ENCODE measurements at places on chromosomes 3 and 15.

GRCh38 chr3:45786801-45787495, 9.4 kb downstream of the SLC6A20 start:
- no peak for DNase-seq

- DNase-seq = no peak
These were observed 319.1 kb upstream of the TBL1XR1 start for GRCh38 chr3:177516158-177517011.

DNA sequence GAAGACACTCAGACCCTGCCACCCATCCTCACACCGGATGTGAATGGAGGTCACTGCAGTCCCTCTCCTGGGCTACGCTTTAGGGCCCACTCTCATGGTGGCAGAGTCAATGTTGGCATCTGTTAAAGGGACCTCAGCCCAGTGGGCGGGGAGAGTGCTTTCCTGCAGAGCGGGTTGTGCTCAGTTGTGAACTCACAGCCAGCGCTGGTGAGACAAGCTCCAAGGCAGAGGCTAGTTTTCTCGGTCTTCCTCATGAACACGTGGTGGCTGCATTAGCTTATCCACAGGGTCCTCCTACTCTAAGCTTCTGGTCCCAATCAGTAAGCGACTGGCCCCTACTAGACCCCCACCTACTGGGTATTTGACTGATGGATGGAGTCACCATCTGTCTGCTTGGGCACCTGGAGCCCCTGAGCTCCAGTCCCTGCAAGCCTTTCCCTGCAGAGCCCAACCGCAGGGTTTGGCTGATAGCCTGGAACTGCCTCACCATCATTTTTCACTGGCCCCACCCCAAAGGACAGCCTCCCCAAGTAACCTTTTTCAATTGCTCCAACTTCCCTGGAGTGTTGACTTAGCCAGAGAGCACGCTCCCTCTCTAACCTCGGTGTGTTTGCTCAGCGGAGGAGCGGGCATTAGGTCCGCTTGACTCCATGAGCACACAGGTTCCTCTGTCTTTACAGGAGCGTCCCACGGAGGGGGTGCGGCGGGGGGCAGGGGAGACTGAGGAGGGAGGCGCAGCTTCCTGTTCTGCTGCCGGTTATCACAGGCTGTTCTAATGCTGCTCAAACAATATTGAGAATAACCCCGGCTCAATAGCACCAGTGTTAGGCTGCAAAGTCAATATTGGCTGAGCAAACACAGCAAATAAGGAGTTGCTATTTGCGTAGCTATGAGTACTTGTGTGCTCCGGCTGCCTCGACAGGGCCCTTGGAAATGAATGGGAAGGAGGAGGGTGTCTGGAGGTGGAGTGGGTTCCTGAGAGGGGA, 141.7 kb downstream of the RPLP1 start:
- DNase-seq = no peak

DNA sequence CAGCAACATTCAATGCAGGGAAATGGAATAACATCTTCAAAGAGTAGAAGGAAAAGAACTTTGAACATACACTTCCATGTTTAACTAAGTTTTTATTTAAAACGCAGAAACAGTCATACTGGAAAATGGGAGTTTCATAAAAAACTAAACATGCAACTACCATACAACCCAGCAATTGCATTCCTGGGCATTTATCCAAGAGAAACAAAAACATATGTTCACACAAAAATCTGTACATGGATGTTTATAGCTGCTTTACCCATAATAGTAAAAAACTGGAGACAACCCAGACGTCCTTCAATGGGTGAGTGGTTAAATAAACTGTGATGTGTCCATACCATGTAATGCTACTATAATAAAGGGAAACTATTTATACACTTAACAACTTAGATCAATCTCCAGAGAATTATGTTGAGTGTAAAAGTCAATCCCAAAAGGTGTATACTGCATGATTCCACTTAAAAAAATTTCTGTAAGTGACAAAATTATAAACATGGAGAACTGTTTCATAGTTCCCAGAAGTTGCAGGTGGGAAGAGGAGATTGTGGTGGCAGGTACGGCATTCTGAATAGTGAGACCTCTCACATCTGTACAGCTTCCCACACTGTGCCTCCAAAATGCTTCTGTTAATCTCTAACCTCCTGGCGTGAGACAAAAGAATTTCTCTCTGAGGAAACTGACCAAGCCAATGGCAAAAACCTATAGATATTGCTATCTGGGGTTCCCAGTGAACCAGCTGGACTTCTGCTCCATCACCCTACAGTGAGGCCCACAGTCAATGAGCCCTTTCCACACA, 23.1 kb downstream of the ISG20 start:
- DNase-seq = no peak

DNA sequence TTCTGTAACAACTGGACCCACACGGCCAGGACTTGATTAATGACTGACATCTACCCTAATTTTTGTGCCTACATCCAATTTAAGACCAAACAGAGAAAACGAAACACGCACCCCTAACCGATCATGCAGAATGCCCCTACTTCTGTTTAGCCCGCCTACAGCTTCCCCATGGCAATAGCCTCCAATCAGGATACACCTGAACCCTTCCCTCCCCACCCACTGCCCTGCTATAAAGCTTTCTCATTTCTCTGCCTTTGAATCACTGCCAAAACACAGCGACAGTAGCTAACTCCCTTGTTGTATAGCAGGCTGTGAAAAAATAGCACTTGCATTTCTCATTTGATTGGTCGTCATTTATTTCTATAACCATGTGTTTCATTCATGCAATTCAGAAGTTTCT, 45.2 kb upstream of the DPPA4 start:
- DNase-seq = no peak

- peak; percentile 67 for DNase-seq
These were observed 68.9 kb upstream of the TNFSF10 start for GRCh38 chr3:172591876-172592771.

DNA sequence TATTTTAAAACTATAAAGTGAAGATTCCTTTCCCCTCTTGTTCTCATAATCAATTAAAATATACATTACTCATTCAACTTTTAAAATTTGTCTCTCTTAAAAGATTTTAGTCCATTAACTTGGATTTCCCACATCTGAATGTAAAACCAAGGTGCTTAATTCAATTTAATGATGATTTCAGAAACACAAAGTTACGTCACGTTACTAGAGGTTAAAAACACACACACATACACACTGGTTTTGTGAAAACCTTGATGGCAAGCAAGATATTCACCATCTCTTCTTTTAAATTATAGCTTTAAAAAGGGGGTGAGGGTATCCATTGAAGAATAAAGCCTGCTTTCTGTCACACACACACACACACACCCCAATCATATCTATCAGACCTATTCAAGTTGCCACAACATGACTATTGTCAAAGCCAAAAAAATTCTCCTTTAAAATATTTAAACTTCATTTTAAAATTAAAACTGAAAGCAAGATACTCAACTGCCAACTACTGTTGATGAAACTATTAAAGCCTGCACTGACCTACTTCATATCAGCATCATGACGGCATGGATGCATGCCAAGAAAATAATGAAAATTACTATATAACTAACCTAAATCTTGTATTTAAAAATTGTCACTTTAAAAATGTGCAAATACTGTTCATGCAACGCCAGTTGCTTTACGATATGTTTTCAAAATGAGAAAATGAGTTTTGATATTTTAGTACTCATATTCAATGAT, 2.1 kb downstream of the RFX7 start:
- DNase-seq = no peak

- no peak for DNase-seq
These were observed 44.7 kb upstream of the LIPC start for GRCh38 chr15:58387130-58387529.

- DNase-seq = no peak
These were observed 8.4 kb downstream of the ITGB5 start for GRCh38 chr3:124878561-124879336.

Measured in activated CD4-positive, CD25-positive, alpha-beta regulatory T cell treated with anti-CD3 and anti-CD28 coated beads, Interleukin-2, amount 50 U/mL, for 72 hours (primary cell).